ENCODE measurements at places on chromosomes 4 and X. TPM values are rescaled to one million over a fixed set of nuclear protein-coding genes. Genes with fewer than 3 reads are reported as not detected.

GRPEL1 gene
- 20.2 TPM for total RNA-seq

GRCh38 chr4:139719381-139720101 is 53.9 kb downstream of the MGST2 start:
- H3K4me3 ChIP-seq = no peak overlapping the region
- no peak overlapping the region for H3K27ac ChIP-seq
- no peaks in the 10 kb centered on the region for H3K4me1 ChIP-seq
- DNase-seq = no peak
- H3K36me3 ChIP-seq = peaks cover 19% of the 10 kb centered on the region

GRCh38 chr4:141248029-141248428 is 27.3 kb downstream of the ZNF330 start:
- peaks cover 14% of the 10 kb centered on the region for H3K4me1 ChIP-seq
- H3K4me3 ChIP-seq = no peak overlapping the region
- H3K36me3 ChIP-seq = no peaks in the 10 kb centered on the region
- no peak overlapping the region for H3K27ac ChIP-seq

SPANXA1 gene
- total RNA-seq = not detected

GRCh38 chrX:84187533-84188319 is at the start of gene RPS6KA6:
Gene RPS6KA6 (minus strand): TSS chrX:84188199. CDS start chrX:84187899, 300 bp downstream.
- peak within 1 kb of the TSS; percentile 38 for H3K27ac ChIP-seq
- H3K4me3 ChIP-seq = peak within 1 kb of the TSS; percentile 80
- H3K36me3 ChIP-seq = no peaks in the 10 kb centered on the region
- DNase-seq = peak; percentile 84

GRCh38 chr4:37609626-37610025 is 76.5 kb downstream of the RELL1 start:
- no peaks in the 10 kb centered on the region for H3K27me3 ChIP-seq
- H3K36me3 ChIP-seq = peaks cover 8% of the 10 kb centered on the region
- no peak overlapping the region for H3K4me3 ChIP-seq
- no peaks in the 10 kb centered on the region for H3K4me1 ChIP-seq
- no peak for DNase-seq

- H3K27ac ChIP-seq = no peak overlapping the region
- peaks cover 26% of the 10 kb centered on the region for H3K4me1 ChIP-seq
- no peaks in the 10 kb centered on the region for H3K27me3 ChIP-seq
- H3K36me3 ChIP-seq = no peaks in the 10 kb centered on the region
- no peak for DNase-seq
Observed at GRCh38 chr4:146053891-146054290, 115.3 kb upstream of the ZNF827 start.

GRCh38 chrX:15745179-15745578 is 7.1 kb downstream of the CA5B start:
- no peak overlapping the region for H3K4me3 ChIP-seq
- no peak overlapping the region for H3K27ac ChIP-seq
- peaks cover 28% of the 10 kb centered on the region for H3K4me1 ChIP-seq
- no peak for DNase-seq
- peaks cover 8% of the 10 kb centered on the region for H3K36me3 ChIP-seq

AFF2 gene
- total RNA-seq = 0.89 TPM

DNA sequence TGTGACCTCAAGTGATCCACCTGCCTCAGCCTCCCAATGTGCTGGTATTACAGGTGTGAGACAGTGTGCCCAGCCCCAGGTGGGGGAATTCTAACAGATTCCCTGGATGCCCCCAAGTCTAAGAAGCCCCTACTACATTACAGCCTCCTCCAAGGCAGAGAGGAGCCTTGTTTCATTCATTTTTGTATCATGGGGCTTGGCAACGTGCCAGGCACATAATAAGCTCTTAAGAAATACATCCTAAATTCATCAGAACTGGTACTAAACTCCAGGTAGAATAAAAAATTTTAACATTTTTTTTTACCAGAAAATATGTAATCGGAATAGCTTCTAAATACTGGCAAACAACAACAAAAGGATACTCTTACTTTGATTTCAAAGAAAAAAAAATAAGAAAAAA is 127.1 kb downstream of the CHIC2 start:
- DNase-seq = no peak
- H3K4me3 ChIP-seq = no peak overlapping the region
- H3K27ac ChIP-seq = no peak overlapping the region
- H3K36me3 ChIP-seq = no peaks in the 10 kb centered on the region
- peaks cover 14% of the 10 kb centered on the region for H3K4me1 ChIP-seq

CABS1 gene
- total RNA-seq = not detected

- peaks cover 40% of the 10 kb centered on the region for H3K36me3 ChIP-seq
- no peaks in the 10 kb centered on the region for H3K27me3 ChIP-seq
- peak; percentile 82 for DNase-seq
- no peak overlapping the region for H3K27ac ChIP-seq
Observed at GRCh38 chr4:1983053-1983845, 25.5 kb downstream of the NELFA start.

SYNPO2 gene
- total RNA-seq = 4.1 TPM

DNA sequence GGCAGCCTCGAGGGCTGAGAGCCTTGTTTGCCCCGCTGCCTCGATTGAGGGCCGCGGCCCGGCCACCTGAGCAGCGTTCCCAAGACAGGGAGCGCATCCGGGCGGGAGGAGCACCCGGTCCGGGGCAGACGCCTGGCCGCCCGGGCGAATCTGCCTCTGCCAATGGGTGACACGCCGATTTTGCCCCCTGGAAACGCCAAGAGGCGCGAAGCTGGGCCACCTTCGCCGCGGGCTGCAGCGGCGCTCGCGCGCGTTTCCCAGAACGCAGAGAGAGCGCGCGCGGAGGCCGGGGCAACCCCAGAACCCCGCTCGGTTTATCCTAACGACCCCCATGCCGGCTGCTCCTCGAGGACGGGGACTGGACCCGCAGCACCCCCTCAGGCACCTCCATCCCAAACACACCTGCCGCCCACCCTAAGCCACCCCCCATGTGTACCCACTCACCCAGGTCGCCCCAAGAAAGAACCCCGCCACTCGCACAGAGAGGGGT is 575 bp downstream of the MAP7D2 start:
- H3K4me1 ChIP-seq = no peaks in the 10 kb centered on the region
- DNase-seq = no peak
- H3K27ac ChIP-seq = no peak overlapping the region
- no peaks in the 10 kb centered on the region for H3K36me3 ChIP-seq
- H3K4me3 ChIP-seq = peak overlapping the region; percentile 66

DNA sequence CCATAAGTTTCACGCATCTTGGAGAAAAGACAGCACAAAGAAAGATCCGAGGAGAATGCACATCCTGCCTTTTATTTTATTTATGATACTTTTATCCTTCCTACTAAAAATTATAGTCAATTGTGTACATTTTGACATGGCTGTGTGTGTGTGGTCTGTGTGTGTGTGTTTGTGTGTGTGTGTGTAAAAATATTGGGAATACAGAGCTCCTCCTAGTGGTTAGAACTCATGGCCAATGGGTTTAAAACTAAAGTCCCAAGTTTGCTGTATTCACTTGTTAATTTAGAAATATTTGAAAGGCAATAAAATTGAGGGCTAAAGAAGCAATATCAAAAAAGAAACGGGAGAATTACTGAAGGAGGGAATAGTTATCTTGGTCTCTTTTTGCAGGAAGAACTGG is 47.5 kb downstream of the NKX6-1 start:
- no peak for DNase-seq
- peaks cover 8% of the 10 kb centered on the region for H3K27me3 ChIP-seq
- H3K27ac ChIP-seq = no peak overlapping the region
- no peak overlapping the region for H3K4me3 ChIP-seq

GRCh38 chr4:38605753-38606586 is 58.0 kb upstream of the KLF3 start:
- H3K4me3 ChIP-seq = no peak overlapping the region
- no peak overlapping the region for H3K27ac ChIP-seq
- H3K27me3 ChIP-seq = peaks cover 8% of the 10 kb centered on the region
- H3K4me1 ChIP-seq = peaks cover 2% of the 10 kb centered on the region

GRCh38 chr4:84051639-84052038 is 447.5 kb downstream of the NKX6-1 start:
- no peak overlapping the region for H3K27ac ChIP-seq
- no peaks in the 10 kb centered on the region for H3K36me3 ChIP-seq
- DNase-seq = no peak
- H3K4me1 ChIP-seq = no peaks in the 10 kb centered on the region
- H3K4me3 ChIP-seq = no peak overlapping the region
- H3K27me3 ChIP-seq = no peaks in the 10 kb centered on the region
